NCI-H1436 (cell line): ENCODE measurements at places on chromosomes 13 and 19.

DNA sequence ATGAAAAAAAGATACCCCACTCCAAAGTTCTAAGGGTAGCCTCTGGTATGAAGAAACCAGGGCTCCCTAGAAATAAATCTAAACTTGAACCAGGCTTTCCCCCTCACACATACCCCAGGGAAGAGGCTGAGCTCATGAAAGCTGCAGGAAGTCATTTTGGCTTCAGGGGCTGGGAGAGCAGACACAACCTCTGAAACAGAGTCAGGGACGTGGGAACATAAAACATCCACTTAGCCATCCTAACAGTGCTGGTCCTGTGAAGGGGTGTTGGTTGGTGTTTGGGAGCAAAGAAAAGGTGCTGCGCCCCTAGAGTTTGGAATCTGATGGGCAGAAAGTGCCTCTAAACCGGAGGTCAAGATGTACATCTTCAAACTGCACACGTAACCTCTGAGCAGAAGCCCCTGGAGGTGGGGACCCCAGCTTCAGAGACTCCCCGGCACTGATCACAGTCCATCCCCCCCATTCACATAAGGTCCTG lies 15.8 kb downstream of the RAB3D start:
- no peak for DNase-seq

DNA sequence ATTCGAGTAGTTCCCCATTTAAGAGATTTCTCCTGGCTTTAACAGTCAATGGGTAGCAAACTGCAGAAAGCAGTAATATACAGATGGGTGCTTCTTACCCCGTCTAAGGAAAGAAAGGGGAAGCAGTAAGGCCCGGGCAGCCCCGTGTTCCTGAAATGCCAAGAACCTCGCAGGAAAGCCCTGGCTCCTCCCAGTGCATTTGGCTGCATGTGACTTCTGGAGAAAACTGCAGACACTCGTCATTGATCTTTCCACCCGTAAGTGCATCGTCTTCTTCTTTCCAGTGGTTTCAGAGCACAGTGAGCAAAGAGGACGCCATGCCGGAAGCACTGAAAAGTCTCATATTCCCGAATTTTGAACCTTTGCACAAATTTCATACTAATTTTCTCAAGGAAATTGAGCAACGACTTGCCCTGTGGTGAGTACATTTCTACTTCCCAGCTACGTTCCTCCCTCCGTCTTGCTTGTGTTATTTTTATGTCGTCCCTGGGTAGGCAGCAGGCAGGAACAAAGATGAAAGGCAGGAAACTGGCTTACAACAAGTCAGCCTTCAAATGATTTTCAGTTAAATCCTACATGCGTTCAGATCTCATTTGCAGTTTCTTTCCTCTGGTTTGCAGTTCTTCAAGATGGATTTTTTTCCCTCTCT lies 165.2 kb downstream of the STK24 start:
- DNase-seq = no peak

DNA sequence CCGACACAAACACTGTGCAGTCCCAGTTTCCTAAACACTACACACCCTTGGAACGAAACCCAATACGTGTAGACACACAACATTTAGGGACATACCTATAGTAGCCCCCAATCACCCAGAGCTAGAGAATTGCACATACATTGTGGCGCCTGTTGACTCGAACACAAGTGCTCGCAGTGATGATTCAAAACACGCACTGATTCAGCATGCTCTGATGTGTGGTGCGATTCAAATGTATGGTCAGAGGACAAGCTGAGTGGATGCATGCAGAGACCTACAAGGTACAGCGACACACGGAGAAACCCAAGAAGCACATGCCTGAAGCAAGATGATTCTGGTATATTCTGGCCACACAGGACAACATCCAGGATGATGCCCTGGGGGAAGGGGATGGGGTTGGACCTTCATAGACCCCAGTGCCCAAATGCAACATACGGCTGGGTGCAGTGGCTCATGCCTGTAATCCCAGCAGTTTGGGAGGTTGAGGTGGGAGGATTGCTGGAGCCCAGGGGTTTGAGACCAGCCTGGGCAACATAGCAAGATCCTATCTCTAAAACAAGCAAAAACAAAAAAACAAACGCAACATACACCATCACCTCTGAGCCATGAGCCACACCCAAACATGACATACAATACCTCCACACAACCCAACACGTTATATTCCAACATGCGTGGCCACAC lies 997 bp upstream of the KCNN4 start:
- no peak for DNase-seq

DNA sequence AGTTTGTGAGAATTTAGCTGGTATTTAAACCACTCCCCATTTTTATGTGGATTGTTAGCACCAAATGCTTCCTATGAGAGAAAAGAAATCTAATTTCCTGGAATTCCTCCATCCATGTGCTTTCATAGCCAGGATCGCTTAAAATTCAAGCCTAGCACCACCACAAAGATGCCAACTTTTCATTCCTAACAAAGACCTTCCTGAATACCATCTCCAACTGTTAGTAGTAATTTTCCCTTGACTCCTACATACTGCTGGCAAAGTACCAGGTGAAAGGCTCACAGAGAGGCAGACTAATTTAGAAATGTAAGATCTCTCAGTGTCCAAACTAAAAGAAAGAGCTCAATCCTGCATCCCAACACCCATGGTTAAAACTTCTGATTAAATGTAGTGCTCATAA lies 386.3 kb downstream of the KCTD12 start:
- no peak for DNase-seq

DNA sequence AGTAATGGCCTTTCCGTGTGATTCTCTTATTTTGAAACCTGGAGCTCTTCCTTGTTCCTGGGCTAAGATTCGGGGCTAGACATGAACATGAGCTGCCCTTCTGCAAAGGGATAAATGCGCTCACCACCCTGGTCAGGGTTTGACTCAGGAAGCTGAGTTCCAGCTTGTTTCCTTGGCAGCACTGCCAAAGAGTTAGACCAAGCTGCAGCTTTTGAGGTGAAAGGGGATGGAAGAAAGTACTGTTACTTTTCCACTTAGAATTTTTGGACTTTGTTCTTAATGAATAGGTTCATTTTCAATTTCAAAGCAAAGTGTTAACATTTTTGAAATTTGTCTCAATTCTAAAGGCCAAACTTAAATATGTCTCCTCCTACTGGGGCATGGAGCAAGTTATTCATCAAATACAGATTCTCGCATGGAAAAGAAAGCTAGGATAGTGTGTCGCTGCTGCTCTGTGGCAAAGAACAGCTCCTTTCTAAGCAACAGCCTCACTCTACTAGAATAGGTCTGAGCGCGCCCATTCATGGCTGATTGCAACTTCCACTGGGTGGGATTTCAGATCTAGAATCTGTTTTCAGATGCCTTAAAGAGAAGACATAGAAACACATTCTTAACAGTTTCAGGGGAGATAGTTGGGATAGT lies 2.2 kb downstream of the RGCC start:
- no peak for DNase-seq

- no peak for DNase-seq
Measured at GRCh38 chr19:53311044-53311443, 22.5 kb upstream of the ZNF845 start.

DNA sequence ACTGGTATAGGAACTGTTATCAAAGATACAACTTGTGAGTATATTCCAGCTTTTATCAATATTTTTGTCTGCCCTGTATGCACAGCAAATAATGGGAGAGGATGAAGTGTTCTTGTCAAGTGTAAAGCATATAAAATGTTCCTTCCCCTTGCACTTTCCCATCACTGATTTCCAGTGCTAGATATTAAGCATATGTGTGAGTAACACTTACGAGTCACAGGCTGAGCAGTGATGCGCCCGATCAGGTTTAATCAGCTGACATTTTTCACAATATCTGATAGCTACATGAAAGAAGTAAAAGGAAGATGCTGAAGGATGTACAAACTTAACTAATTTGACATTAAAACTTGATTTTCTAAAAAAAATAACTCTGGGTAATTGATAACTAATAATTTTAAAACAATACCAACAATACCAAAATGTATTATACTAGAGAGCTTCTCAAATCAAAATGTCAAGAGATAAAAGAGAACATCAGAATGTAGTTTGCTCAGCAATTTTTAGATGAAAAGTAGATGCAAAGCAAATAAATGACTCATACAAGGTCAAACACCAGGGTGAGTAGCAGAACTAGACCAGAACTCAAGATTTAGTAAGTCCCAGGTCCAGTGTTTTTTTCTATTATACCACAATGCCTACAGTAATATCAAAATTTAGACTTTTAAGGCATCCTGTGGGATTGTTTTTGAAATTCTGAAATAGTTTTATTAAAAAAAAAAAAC lies 56.4 kb downstream of the ZDHHC20 start:
- no peak for DNase-seq

DNA sequence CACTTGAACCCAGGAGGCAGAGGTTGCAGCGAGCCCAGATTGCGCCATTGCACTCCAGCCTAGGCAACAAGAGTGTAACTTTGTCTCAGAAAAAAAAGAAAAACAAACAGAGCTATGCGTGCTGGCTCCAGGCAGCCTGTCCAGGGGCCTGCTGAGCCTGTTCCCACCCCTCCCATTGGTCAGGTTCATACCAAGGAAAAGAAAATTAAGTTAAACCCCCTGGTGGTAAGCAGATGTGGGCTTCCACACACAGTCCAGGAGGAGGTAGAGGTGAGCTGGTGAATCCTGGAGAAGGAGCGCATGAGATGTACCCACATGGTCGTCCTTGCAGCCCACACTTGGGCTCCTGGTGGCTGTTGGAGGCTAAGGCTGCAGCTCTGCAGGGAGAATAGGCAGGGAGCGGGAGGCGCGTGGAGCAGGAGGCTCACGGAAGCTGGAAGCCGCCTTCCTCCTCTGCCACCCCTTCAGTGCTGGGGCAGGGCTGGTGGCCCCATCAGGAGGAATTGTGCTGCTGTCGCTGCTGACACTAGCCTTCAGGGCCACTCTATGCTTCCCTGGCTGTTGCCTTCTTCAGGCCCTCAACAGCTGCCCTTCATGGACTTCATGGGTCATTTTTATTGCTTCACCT lies 10.5 kb upstream of the CHAMP1 start:
- no peak for DNase-seq

DNA sequence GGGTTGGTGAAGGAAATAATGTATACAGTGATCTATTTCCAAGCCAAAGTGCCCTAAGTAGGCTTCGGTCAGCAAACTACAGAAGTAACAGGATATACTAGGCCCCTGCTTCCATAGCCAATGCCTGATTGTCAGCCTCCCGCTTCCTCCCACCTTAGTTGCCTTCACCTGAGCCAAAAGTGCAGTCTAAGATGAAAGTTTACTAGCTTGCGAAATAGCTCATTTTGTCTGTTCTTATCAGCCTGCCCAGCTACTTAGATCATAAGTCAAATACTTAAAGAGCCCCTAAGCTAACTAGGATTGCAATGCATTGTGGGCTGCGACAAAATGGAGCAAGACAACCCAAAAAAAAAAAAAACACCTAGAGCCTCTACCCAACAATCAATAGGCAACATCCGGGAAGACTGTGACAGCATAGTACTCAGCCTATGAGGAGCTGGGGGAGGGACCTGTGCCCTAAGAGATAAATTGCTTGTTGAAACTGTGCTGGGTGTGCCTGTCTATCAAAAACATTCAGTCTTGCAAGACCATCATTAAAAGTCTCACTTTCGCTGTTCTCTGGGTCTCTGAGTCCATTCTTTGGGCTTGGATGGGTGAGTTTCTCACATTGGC lies 454.7 kb upstream of the TSHZ3 start:
- no peak for DNase-seq

DNA sequence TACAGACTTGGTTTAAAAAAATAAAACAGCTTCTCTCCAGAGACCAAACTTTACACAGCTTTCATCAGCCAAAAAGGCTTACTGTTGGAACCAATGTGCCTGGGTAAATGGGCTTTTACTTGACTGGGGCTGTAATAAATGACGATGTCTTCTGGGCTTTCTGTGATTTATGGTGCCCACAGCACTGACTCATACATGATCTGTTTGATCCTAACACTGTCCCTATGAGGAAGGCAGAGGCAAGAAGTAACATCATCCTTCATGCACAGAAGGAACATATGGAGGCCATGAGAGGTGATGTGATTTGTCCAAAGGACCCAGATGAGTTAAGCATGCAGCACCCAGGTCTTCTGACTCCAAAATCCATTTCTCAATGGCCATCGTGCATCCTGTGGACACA lies 77.4 kb downstream of the DOCK9 start:
- no peak for DNase-seq

- no peak for DNase-seq
Measured at GRCh38 chr13:20160306-20161274, at the start of gene GJA3. GJA3 (minus strand) TSS chr13:20161052; CDS start chr13:20143288, 17,764 bp downstream.

GRCh38 chr19:12333162-12334159 lies at the start of gene ZNF563:
ZNF563 (minus strand) TSS chr19:12333633; CDS start chr19:12333482, 151 bp downstream.
- peak; percentile 68 for DNase-seq

DNA sequence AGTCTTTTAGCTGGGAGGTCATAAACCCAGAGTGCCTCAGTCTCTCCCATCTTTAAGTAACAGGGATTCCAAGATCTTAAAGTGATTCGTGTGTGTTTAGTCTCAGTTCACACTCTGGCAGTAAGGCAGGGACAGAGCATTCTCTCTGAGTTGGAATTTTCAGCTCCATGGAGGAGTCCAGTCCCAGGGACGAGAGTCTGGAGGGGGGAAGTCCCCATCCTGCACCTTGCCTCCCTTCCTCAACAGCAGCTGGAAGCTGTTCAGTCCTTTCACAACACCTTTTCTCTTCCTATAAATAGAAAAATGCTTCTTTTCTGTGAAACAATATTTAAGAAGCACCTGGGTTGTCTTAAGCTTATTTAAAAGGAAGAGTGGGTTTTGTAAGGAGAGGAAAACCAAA lies 82.0 kb downstream of the KLF5 start:
- no peak for DNase-seq

DNA sequence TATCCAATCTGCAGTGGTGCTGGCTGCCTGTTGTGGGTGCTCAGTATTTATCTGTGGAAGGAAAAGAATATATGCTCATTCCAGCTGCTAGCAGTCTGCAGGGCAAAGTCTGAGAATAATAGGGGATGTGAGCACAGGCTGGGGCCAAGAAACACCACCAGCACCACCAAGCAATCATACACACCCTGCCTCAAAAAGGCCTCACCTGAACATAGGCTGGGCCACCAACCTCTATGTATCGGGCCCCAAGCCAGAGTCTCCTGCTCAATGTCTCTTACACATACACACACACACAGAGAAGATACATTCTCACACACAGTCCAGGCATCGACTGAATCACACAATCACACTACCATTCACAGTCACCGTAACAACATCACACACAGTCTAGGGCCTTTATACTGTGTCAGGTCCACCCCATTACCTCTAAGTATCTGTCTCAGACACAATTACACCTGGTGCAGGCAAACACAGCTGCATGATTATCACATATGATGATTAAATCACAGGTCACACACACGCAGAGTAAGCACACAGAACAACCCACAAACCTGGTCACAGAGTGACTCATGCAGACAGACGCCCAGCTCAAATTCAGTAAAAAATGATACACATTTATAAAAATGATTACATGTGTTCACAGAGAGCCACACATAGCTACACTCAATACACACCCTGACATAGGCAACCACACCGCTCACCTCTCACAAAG lies 1.3 kb upstream of the ZSCAN22 start:
- DNase-seq = no peak

GRCh38 chr13:29760544-29760943 lies 89.9 kb downstream of the UBL3 start:
- DNase-seq = no peak

- no peak for DNase-seq
Measured at GRCh38 chr19:51739466-51740213, 12.0 kb downstream of the FPR1 start.

DNA sequence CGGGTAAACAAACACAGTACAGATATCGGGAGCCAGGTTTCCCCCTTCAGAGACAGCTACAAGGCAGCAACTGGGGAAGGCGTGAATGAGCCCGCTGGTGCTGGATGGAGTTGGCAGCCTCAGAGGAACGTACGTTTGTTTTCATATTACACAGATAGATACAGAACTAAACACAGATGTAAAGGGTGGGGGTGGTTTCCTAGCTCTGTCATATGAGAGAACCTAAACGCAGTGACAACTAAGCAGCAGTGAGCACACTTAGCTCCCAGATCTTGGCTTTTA lies 32.8 kb downstream of the MLLT1 start:
- no peak for DNase-seq
